ENCODE measurements at places on chromosomes 1 and 21. TPM values are rescaled to one million over a fixed set of nuclear protein-coding genes. Genes with fewer than 3 reads are reported as not detected.

- DNase-seq = no peak
These were observed 1912.9 kb downstream of the MRPL39 start for GRCh38 chr21:23694390-23694789.

Gene ADSS2
- 34.2 TPM for total RNA-seq

Gene FCRL1
- total RNA-seq = 1.4 TPM

- no peak for DNase-seq
These were observed 18.1 kb downstream of the SDCCAG8 start for GRCh38 chr1:243273945-243274344.

Gene NEK2
- 0.35 TPM for total RNA-seq

Gene AHCTF1
- 28.8 TPM for total RNA-seq

Gene IQGAP3
- total RNA-seq = 1.3 TPM

DNA sequence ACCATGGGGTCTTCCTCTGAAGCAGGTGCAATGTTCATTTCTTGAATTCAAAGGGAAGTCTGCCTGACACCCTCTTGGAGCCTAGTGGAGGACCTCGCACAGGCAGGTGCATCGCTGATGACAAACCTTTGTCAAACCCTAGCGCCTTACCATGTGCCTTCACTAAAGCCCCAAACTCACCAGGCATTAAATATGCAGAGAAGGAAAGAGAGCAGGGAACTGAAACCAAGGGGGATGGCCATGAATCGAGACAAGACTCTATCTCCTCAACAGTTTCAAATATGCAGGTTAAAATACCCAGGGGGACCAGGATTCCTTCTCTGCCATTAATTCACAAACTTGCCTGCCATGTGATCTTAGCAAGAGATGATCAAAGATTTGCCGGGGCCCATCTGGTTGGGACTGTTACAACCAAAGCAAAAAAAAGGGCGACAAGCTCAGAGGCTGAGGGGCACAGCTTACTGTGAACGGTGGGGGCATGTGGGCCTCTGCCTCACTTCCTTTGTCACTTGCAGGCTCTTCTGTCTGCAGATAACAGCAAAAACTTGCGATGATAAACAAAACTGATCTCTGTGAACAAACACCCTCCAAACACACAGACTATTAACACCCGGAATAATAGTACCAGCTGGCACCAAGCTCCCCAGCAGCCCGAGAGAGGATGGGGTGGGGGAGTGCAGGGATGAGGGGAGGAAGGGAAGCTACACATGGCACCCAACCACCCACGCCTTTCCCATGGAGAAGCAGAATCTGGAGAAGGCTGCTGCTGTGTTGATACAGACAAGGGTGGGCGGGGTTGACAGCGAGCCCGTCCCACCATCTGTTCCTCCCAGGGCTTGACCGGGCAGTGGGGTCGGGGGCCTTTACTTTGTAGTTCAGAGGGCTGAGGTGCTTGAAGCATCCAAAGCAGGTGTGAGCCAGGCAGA, 33.9 kb downstream of the TMEM63A start:
- no peak for DNase-seq

GRCh38 chr21:14879458-14879857, 185.3 kb downstream of the NRIP1 start:
- no peak for DNase-seq

Gene ANKRD65
- 21.5 TPM for total RNA-seq

DNA sequence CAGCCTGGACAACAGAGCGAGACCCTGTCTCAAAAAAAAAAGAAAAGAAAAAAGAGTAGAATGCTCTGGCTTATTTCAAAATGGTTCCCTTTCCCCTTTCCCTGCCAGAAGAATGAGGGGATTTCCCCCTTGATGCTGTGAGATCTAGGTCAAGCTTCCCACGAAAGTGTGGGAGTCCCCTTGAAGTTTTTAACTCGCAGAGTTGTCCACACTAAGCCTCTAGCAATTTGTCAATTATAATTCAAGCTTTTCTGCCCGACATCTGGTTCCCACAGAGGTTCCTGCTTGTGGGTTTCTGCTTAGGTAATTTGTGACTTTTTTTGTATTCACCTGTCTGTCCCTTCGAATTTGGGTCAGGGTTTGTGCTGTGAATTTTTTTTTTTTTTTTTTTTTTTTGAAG, 62.8 kb downstream of the ZFYVE9 start:
- no peak for DNase-seq

GRCh38 chr1:183699616-183700160, 46.6 kb upstream of the APOBEC4 start:
- DNase-seq = no peak

GRCh38 chr1:9542430-9542829, 3.2 kb downstream of the SLC25A33 start:
- DNase-seq = no peak

- no peak for DNase-seq
These were observed 170.0 kb downstream of the GRIK3 start for GRCh38 chr1:36864182-36864822.

Gene C8A
- total RNA-seq = not detected

- DNase-seq = peak; percentile 78
These were observed 13.4 kb upstream of the SKI start for GRCh38 chr1:2214541-2215241.

DNA sequence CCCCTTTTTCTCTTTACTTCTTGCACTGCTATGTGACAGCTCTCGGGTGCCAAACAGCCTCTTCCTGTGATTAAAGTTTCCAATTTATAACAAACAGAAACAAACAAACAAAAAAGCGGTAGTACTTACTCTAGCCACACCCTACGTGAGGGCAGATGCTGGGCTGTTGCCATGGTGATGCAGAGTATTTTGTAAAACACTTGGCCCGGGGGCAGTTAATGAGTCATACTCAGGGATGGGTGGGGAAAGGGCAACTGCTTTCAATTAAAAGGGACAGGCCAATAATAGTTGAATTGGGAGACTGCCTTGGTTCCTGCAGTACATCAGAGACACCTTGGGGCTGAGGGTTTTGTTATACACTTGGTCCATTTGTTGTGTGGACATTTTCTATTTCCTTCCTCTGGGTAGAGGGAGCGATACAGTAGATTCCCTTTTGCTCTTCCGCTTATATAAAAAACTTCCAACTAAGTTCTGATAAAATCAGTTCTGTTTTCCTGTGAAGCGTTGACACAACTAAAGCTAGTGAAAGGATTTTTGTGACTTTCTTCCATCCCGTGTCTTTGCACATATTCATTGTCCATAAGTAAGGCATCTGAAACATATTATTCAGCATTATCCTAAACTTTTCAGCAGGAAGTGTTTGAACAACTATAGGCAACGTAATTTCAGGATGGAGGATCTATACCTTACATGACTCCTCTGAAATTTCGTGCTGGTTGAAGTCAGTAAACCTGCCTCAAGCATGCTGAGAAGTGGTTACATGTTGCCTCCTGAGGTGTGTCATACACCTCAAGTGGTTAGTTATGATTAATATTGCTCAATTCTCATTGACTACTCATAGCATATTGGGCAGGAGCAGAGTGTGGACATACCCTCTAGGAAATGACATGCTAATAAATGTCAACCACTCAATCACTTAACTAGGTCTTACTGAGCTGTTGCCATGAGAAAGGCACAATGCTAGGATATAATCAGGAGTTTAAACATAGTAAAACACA, 36.7 kb upstream of the THEM4 start:
- peak; percentile 86 for DNase-seq

- DNase-seq = no peak
These were observed 210.8 kb upstream of the CACYBP start for GRCh38 chr1:174788981-174789380.

Gene OR2T10
- not detected for total RNA-seq

GRCh38 chr1:7727809-7728471, 43.2 kb upstream of the VAMP3 start:
- DNase-seq = no peak

DNA sequence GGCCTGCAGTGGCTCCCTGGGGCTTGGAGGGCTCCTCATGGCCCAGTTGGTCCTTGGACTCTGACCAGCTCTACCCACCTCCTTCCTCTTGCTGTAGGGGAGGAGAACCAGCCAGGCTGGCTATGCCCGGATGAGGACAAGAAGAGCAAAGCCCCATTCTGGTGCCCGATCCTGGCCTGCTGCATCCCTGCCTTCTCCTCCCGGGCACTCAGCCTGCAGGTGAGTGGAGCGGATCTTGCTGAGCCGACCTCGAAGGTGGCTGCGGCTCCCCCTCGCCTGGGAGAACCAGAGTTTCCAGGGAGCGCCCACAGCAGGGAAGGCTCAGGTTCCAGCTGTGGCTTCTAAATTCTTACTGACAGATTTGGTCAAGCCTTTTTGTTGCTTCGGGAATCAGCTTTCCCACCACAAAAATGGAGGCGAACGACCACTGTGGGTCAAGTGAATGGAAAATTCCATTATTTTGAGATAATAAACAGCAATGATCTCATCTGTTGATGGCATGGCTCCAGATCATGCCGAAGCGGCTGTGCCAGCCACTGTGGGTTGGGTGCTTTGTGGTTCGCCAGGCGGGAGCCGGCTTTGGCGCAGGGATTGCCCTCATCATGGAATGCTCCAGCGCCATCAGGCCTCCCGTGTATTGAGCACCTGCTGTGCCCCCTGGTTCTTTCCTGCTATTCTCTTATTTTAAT, 106.5 kb upstream of the ACTL8 start:
- no peak for DNase-seq

GRCh38 chr1:195773931-195774330, 834.3 kb downstream of the KCNT2 start:
- DNase-seq = no peak

Gene BATF3
- total RNA-seq = 10.0 TPM

Gene LHX4
- not detected for total RNA-seq

Gene GPX7
- 6.2 TPM for total RNA-seq

Data from upper lobe of right lung (tissue), 1 donor.